Testis (tissue), 5 donors: ENCODE measurements at places on chromosomes 16 and 17. TPM values are rescaled to one million over a fixed set of nuclear protein-coding genes. Genes with fewer than 3 reads are reported as not detected.
A peak's percentile ranks its signal among the peaks of the same experiment; 100 is the strongest.

- H3K27me3 ChIP-seq: no peaks in the 10 kb centered on the region
- H3K27ac ChIP-seq: no peak overlapping the region
Measured at GRCh38 chr16:10964891-10965326, 20.5 kb downstream of the CLEC16A start.

DNA sequence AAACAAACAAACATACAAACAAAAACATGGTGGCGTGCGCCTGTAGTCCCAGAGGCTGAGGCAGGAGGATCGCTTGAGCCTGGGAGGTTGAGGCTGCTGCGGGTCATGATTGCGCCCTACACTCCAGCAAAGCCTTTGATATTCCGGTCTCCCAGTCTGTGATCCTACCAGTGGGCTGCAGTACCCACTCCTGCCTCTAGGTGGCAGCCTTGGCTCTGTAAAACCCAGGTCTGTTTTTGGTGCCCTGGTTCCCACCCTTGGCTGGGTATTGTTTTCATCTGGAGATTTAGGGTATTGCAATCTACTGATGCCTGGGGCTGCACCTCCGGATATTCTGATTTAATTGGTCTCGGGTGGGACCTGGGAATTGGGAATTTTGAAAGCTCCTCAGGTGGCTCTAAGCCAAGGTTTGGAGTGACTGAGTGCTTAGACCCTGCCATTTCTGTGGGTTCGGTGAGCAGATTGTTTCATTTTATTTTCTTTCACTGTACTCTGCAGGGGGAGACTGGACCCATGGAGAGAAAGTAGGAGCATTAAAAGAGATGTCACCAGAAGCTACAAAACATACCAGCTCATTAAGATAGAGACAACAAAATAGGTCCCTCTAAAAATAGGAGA, 40.5 kb downstream of the MYH3 start:
- peak; percentile 93 for DNase-seq
- no peak overlapping the region for H3K4me3 ChIP-seq
- no peaks in the 10 kb centered on the region for H3K27me3 ChIP-seq
- no peaks in the 10 kb centered on the region for H3K36me3 ChIP-seq
- no peaks in the 10 kb centered on the region for H3K4me1 ChIP-seq
- no peak overlapping the region for H3K27ac ChIP-seq

DNA sequence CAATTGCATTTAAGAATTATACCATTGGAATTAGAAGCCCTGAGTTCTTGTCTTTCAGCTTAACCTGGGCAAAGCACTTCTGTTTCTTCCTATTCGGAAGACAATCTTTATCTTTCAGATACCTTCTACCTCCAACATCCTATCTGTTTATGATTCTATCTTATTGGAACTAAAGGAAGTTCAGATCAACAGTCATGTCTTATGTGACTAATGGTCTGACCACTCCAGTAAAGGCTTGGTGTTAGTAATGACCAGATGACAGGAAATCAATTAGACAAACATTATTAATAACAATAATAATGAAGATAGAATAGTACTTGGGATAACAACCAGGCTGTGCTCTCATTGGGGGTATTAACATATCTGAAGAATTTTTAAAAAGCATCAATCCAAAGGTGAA, 11.3 kb downstream of the HS3ST3A1 start:
- H3K4me1 ChIP-seq: no peaks in the 10 kb centered on the region
- H3K4me3 ChIP-seq: no peak overlapping the region
- no peaks in the 10 kb centered on the region for H3K27me3 ChIP-seq
- no peaks in the 10 kb centered on the region for H3K36me3 ChIP-seq
- H3K27ac ChIP-seq: no peak overlapping the region

- peaks cover 43% of the 10 kb centered on the region for H3K4me1 ChIP-seq
- peak; percentile 89 for DNase-seq
- H3K27me3 ChIP-seq: no peaks in the 10 kb centered on the region
- no peaks in the 10 kb centered on the region for H3K36me3 ChIP-seq
- H3K4me3 ChIP-seq: no peak overlapping the region
Measured at GRCh38 chr16:58417600-58417999, 25.3 kb downstream of the GINS3 start.

DNA sequence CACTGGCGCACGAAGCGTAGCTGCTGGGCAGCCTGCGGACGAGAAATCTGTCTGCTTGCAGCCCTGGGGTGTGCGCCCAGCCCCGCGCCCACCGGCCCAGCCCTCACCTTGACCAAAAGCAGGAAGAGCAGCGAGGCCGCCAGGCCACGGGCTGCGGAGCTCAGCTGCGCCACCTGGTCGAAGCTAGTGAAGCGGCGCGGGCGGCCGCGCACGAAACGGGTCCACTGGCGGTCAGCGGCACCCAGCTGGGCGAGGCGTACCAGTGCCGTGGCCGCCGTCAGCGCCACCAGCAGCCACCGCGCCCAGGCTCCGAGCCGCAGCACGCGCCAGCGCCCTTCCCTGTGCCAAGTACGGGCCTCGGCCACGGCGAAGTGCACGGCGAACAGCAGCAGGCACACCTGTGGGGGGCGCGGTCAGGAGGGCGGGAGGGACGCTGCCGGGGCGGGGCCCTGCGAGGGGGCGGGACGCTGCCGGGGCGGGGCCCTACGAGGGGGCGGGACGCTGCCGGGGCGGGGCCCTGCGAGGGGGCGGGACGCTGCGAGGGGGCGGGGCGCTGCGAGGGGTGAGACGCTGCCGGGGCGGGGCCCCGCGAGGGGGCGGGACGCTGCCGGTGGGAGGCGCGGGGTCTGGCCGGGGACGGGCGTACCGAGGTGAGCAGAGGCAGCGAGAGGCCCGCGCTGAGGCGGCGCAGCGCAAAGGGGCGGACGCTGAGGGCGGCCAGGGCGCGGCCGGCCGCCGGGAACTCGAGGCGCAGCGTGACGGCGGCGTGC, 43.2 kb downstream of the TSC2 start:
- H3K27me3 ChIP-seq: no peaks in the 10 kb centered on the region
- peak; percentile 70 for DNase-seq
- H3K27ac ChIP-seq: peak overlapping the region; percentile 24
- no peaks in the 10 kb centered on the region for H3K36me3 ChIP-seq
- H3K4me3 ChIP-seq: peak overlapping the region; percentile 32

GRCh38 chr16:71439523-71439922, 2.3 kb downstream of the TLE7 start:
- H3K4me3 ChIP-seq: no peak overlapping the region
- no peak overlapping the region for H3K27ac ChIP-seq
- no peaks in the 10 kb centered on the region for H3K4me1 ChIP-seq

GRCh38 chr17:78484271-78485246, 92.6 kb downstream of the DNAH17 start:
- no peaks in the 10 kb centered on the region for H3K4me1 ChIP-seq
- DNase-seq: peak; percentile 44
- no peak overlapping the region for H3K27ac ChIP-seq
- peak overlapping the region; percentile 34 for H3K4me3 ChIP-seq
- H3K36me3 ChIP-seq: no peaks in the 10 kb centered on the region

GRCh38 chr16:54288835-54289241, 2.3 kb upstream of the IRX3 start:
- H3K27ac ChIP-seq: no peak overlapping the region
- no peak for DNase-seq
- no peaks in the 10 kb centered on the region for H3K27me3 ChIP-seq

GRCh38 chr16:53884748-53885147, 180.8 kb downstream of the FTO start:
- H3K4me3 ChIP-seq: no peak overlapping the region
- no peaks in the 10 kb centered on the region for H3K27me3 ChIP-seq
- no peak overlapping the region for H3K27ac ChIP-seq

DNA sequence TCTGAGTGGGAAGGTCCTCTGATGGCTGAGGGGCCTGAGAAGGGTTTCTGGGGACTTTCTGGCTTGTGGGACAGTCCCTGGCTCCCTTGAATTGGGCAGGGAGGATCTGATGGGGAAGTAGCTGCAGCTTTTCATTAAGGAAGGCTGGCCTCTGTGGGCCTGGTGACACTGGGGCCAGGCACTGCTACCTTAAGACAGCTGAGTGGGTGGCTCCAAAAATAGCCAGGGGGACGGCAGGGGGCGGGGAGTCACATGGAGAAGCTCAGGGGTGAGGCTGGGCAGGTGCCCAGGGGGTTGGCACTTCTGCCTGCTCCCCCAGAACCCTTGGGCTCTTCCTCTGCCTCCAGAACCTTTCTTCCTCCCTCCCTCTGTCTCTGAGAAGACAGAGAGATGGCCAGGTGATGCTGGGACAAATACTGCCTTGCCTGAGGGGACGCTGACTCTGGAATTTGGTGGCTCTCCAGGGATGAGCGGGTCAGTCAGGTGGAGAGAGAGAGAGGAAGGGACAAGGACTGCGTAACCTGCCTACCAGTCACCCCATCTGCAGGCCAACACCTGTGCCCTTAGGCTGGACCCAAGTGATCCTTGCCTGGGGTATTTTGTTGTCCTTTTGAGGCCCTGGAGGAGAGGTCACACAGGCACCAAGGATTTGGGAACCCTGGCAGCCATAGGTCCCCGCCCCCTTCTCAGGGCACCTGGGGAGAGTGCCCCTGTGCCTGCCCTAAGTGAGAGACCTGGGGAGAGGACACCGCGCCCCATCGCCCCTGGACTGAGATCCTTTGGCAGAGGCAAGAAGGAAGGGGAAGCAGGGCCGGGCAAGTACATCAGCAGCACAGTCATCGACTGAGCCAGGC, 1.7 kb upstream of the SGCA start:
- peaks cover 5% of the 10 kb centered on the region for H3K4me1 ChIP-seq
- H3K36me3 ChIP-seq: no peaks in the 10 kb centered on the region
- no peaks in the 10 kb centered on the region for H3K27me3 ChIP-seq
- no peak overlapping the region for H3K27ac ChIP-seq
- DNase-seq: no peak

GRCh38 chr17:79829004-79829403, 10.2 kb downstream of the CBX4 start:
- no peaks in the 10 kb centered on the region for H3K36me3 ChIP-seq
- H3K27ac ChIP-seq: no peak overlapping the region
- H3K27me3 ChIP-seq: no peaks in the 10 kb centered on the region

- no peaks in the 10 kb centered on the region for H3K36me3 ChIP-seq
- H3K4me1 ChIP-seq: no peaks in the 10 kb centered on the region
- DNase-seq: peak; percentile 54
- no peaks in the 10 kb centered on the region for H3K27me3 ChIP-seq
Measured at GRCh38 chr16:56625140-56625942, at the start of gene MT1E. TSS of gene MT1E (plus strand) at chr16:56625781. CDS start at chr16:56625852, 71 bp downstream.

DNA sequence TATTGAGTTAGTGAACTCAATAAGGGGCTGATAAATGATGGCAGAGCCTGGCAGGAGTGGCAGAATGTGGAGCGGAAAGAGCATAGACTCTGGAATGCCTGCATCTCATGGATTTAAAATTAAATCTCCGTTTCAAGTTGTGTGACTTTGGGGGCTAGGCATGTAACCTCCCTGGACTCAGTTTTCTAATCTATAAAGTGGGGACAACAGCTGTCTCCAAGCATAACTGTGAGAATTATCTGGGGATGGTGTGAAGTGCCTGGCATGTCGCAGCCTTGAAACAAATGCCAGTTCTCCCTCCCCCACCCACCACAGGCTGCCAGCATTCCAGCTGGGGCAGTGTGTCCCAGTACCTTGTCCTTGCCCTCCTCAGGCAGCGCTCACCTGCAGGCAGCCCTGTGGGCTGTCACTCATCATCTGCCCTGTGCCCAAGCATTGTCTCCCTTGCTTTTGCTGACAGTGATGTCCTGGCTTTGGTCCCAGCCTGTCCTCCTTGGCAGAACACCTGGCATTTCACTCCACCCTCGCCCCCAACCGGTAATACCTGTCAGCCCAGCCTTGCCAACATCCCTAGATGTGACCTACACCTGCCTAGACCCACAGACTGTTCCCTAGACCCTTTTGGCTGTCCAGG, 129.6 kb downstream of the MRM1 start:
- H3K4me1 ChIP-seq: no peaks in the 10 kb centered on the region
- no peaks in the 10 kb centered on the region for H3K36me3 ChIP-seq
- no peak for DNase-seq
- H3K4me3 ChIP-seq: no peak overlapping the region
- H3K27me3 ChIP-seq: no peaks in the 10 kb centered on the region

Gene NTN1
- total RNA-seq: 7.6 TPM

Gene EPOP
- 16.8 TPM for total RNA-seq

Gene SMARCD2
- 122 TPM for total RNA-seq
